Stimulated activated naive B cell treated with anti-CD40 and anti-IgM and Interleukin-4, amounts not matched to agents 10 μg/mL and 1 μg/mL and 100 μg/mL, for 72 hours (primary cell): ENCODE measurements at places on chromosomes 5 and 9.

DNA sequence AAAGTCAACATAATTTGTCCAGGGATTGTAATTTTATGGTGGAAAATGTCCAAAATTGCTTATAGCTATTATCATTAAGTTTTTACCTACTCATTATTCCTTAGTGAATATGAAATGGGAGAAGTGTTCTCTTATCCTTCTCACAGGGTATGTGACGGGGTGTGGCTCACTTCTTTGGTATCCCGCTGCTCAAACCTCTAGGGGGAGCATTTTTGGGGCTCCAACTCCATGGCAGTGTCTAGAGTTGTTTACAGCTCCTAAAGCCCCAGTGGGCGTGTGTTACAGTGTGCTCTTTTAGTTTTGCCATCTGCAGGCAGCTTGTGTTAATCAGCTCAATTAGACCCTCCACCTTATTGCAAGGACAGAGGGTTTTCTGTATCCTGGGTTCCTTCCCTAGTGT lies 89.4 kb downstream of the CDKN2A start:
- DNase-seq: no peak

DNA sequence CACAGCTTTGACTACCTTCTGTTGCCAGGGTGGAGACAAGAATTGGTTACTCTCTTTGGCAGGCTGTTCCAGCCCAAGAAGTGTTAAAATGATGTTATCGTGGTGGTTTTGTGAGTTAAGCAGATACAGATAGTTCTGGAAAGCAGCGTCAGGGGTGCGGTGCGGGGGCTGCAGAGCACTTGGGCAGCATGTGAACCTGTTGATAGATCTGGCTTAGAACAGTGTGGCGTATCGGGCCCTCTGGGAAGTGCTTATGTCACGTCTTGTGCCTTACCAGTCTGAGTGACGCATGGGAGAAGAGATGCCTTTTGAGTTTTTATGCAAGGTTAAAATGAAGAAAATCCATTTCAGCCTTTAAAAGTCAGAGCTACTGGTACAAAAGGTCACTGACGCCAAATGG lies 152.5 kb downstream of the PRKACG start:
- DNase-seq: no peak

DNA sequence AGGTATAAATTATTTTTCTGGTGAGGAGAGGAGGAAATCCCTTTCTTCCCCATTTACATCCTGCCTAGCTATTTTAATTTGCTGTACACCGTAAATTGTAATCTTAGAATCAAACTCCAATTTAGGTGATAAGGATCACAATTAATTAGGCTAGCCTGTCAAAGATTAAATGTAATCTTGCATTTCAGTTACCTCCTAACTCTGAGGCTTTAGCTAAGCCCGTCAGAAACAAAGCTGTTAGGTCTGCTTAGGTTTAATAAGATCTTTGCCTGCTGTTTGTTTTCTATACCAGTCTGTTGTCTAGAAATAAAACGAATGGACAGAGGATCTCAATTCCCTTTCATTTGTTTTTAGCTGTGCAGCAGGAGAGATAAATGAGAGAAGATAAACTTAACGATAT lies 51.5 kb downstream of the PIK3R1 start:
- DNase-seq: no peak

- no peak for DNase-seq
Measured at GRCh38 chr9:70868661-70869652, 252.5 kb downstream of the TRPM3 start.

- DNase-seq: no peak
Measured at GRCh38 chr5:77175231-77175630, 35.2 kb upstream of the PDE8B start.

GRCh38 chr5:39352951-39353350 lies 11.3 kb downstream of the C9 start:
- no peak for DNase-seq

- DNase-seq: no peak
Measured at GRCh38 chr9:87276327-87276841, 221.3 kb upstream of the DAPK1 start.

GRCh38 chr5:144201588-144201987 lies 30.9 kb downstream of the KCTD16 start:
- DNase-seq: no peak

DNA sequence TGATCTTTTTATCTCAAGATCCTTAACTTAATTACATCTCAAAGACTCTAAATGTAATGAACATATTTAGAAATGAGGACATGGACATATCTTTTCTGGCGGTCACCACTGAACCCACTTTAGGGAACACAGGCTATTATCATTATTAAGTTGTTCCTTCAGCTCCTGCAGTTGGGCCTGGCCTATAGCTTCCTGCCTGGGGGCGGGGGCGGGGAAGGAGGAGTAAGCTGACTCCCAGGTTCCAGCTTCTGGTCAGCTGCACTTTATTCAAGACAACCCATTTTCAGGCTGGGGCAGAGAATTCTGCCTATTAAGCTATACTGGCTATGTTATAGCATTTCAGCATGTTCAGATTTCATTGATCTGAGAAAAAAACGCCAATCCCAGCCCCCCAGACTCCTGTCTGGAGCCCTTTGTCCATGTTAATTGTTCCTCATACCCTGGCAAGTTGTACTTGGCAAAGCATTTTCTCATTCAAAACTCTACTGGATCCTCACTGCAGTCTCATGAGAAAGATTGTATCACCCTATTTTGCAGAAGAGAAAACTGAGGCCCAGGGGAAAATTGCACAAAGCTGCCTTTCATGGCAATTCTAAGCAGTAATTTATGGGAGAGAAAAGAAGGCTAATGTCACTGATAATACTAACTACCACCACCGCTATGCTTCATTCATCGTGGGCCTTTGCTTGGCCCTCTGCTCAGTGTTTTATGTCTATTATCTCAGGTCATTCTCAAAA lies 25.1 kb downstream of the COL15A1 start:
- DNase-seq: no peak

DNA sequence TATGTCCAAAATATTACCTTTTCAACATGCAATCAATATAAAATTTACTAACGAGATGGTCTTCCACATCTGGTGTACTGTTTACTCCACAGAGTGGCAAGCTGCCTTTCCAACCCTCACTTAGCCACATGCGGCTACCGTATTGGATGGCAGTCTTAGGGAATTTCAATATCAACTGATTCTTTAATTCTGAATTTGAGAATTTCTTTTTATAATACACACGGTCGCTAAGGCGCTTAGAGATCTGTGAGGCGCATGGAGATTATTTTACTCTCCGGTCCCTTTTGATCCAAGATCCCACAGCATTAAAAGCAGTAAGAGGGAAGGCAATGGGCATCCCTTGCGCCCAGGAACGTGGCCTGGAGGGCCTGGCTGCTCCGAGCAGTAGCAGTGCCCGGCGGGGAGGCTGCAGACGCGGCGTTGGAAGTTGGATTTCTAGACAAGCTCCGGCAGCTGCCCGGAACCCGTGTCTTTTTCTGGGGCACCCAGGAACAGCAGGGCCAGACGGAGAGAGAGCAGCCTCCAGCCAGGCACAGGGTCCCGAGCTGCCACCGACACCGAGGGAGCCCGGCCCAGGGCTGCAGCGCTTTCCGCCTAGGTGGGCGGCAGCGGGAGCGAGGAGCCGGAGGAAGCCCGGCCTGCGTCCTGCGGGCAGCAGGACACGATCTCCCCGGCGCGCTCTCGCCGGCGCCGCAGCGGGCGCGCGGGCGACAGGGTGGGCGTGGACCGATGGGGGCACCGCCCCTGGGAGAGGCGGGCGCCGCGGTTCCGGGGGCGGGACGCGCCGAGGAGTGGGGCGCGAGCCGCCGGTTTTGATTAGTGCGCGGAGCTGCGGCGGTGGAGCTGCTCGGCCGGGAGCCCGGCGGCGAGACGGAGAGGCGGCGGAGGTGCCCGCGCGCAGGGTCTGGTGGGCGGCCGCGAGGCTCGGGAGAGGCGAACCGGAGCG lies at the start of gene UGCG:
UGCG (plus strand) TSS at position 819 of the 946 bp plus-strand sequence. CDS start 402 bp downstream, outside the sequence.
- peak; percentile 88 for DNase-seq
